ENCODE measurements at places on chromosomes 6 and 20. TPM values are rescaled to one million over a fixed set of nuclear protein-coding genes. Genes with fewer than 3 reads are reported as not detected.

GSTA3 gene
- not detected for total RNA-seq

FRK gene
- total RNA-seq = 0.02 TPM

CALHM5 gene
- not detected for total RNA-seq

EFCAB8 gene
- 0.73 TPM for total RNA-seq

PROCR gene
- 0.34 TPM for total RNA-seq

TP53TG5 gene
- total RNA-seq = not detected

XKR7 gene
- total RNA-seq = not detected

C20orf202 gene
- total RNA-seq = not detected

SLCO4A1 gene
- 41.0 TPM for total RNA-seq

TNNC2 gene
- not detected for total RNA-seq

TNF gene
- total RNA-seq = 172 TPM

OXT gene
- 0.61 TPM for total RNA-seq

SLC24A3 gene
- not detected for total RNA-seq

DLK2 gene
- total RNA-seq = 0.39 TPM

MEP1A gene
- not detected for total RNA-seq

SEMG1 gene
- not detected for total RNA-seq

SMIM26 gene
- total RNA-seq = 49.3 TPM

GPR6 gene
- not detected for total RNA-seq

PTK6 gene
- total RNA-seq = 1.2 TPM

FOXA2 gene
- not detected for total RNA-seq

ZSWIM1 gene
- total RNA-seq = 6.1 TPM

SRSF6 gene
- 167 TPM for total RNA-seq

GSTA2 gene
- not detected for total RNA-seq

ARFGEF3 gene
- total RNA-seq = 0.15 TPM

KCNG1 gene
- not detected for total RNA-seq

ABHD16B gene
- total RNA-seq = not detected

ENPP5 gene
- total RNA-seq = not detected

DEFB121 gene
- not detected for total RNA-seq

BCAS4 gene
- 7.2 TPM for total RNA-seq

FOXQ1 gene
- total RNA-seq = not detected

TFAP2D gene
- total RNA-seq = not detected

C6orf52 gene
- 2.0 TPM for total RNA-seq

DEF6 gene
- total RNA-seq = 220 TPM

SEC23B gene
- total RNA-seq = 116 TPM

TMEM151B gene
- total RNA-seq = not detected

SSTR4 gene
- not detected for total RNA-seq

CYB5R4 gene
- 31.3 TPM for total RNA-seq

CCN5 gene
- total RNA-seq = not detected

KCNQ2 gene
- not detected for total RNA-seq

ASIP gene
- total RNA-seq = not detected

BANF2 gene
- total RNA-seq = not detected

SNPH gene
- 6.1 TPM for total RNA-seq

PLA2G7 gene
- not detected for total RNA-seq

HLA-DQB1 gene
- total RNA-seq = 27.5 TPM

RARS2 gene
- total RNA-seq = 27.6 TPM

ZNF512B gene
- total RNA-seq = 29.0 TPM

SLC35D3 gene
- not detected for total RNA-seq

TMEM74B gene
- total RNA-seq = not detected

TBXT gene
- not detected for total RNA-seq

SLC17A3 gene
- 0.66 TPM for total RNA-seq

PRSS16 gene
- 0.54 TPM for total RNA-seq

VSTM2L gene
- total RNA-seq = 0.15 TPM

PRSS35 gene
- total RNA-seq = not detected

SPATS1 gene
- not detected for total RNA-seq

UST gene
- 0.10 TPM for total RNA-seq

MRAP2 gene
- total RNA-seq = not detected

OR12D3 gene
- total RNA-seq = not detected

All from T-helper 1 cell treated with Interleukin-12 subunit alpha and Interleukin-12 subunit beta and Interleukin-4 antibody, amounts not matched to agents 30 ng/mL and 1 ng/mL, for 36 hours (primary cell).